ENCODE measurements at places on chromosomes 1 and 21.

- DNase-seq = no peak
These were observed 31.9 kb upstream of the RXRG start for GRCh38 chr1:165476776-165477175.

DNA sequence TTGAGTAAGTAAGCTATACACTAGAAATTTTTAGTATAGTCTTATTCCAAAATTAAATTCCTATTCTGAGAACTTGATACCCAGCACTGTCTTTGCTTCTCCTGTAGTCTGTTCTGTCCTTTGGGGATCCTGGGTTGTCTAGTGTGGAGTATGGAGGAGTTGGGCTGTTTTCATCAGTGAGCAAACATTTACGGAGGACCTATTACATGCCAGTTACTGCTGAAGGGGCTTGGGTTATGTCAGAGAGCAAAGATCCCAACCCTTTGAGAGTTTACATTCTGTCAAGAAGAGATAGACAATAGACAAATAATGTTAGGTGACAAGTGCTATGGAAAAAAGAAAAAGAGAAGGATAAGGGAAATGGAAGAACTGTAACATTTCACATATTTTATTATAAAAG is 9.0 kb downstream of the TRAPPC10 start:
- no peak for DNase-seq

DNA sequence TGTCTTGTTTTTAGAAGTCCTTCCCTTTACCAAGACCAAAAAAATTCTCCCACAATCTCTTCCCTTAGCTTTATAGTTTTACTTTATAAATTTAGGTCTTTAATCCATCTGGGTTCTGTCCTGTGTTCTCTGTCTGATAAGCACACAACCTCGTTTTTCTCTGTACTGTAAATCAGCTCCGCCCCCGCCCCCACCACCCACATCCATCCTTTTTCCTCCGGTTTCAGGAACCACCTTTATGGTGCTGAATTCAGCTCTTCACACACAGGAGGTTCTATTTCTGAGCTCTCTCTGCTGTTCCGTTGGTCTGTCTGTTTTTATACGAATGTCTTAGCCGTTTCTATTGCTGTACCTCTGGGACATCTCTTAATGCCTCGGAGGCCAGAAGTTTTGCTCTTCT is 44.5 kb downstream of the ACTL8 start:
- DNase-seq = no peak

GRCh38 chr1:50775740-50776139 is 184.3 kb downstream of the FAF1 start:
- DNase-seq = no peak

DNA sequence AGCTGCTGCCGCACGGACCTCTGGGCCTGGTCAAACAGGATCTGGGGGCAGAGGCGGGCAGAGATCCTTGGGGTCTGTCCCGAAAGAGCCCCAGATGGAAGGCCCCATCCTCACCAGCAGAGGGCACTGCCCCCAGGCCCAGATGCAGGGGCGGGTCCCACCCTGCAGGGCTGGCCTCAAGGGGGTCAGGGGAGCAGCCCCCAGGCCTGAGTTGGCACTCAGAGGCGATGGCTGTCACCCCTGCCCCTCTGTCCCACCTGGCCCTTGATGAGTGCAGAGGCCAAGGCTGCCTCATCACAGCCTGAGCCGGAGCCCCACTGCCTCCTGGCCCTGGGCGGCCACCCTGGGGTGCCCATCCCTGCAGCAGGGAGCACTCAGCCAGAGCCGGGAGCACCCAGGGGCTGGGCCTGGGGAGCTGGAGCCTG is 5.7 kb downstream of the ACAP3 start:
- no peak for DNase-seq

GRCh38 chr21:26377111-26377694 is 195.9 kb downstream of the CYYR1 start:
- DNase-seq = no peak

DNA sequence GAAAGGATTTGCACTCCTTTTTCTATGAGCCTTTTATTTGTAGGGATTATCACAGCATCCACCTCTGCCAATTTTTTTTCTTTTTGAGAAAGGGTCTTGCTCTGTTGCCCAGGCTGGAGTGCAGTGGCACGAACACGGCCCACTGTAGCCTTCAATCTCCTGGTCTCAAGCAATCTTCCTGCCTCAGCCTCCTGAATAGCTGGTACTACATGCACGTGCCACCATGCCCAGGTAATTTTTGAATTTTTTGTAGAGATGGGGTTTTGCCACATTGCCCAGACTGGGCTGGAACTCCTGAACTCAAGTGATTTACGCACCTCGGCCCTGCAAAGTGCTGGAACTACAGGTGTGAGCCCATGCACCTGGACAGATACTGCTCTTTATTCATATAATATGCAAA is 2.1 kb downstream of the SAMSN1 start:
- DNase-seq = no peak

DNA sequence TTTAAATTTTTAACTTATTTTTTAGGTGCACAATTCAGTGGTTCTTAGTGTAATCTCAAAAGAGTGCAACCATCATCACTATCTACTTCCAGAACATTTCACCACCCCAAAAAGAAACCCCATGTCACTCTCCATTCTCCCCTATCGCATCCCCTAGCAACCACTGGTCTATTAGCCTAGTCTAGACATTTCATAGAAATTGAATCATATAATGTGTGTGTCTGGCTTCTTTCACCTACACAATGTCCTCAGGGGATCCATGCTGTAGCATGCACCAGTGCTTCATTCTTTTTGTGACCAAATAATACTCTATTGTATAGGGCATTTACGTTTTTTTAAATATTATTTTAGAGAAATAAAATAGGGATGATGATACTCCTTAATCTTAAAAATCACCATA is 64.7 kb downstream of the JAK1 start:
- DNase-seq = no peak

DNA sequence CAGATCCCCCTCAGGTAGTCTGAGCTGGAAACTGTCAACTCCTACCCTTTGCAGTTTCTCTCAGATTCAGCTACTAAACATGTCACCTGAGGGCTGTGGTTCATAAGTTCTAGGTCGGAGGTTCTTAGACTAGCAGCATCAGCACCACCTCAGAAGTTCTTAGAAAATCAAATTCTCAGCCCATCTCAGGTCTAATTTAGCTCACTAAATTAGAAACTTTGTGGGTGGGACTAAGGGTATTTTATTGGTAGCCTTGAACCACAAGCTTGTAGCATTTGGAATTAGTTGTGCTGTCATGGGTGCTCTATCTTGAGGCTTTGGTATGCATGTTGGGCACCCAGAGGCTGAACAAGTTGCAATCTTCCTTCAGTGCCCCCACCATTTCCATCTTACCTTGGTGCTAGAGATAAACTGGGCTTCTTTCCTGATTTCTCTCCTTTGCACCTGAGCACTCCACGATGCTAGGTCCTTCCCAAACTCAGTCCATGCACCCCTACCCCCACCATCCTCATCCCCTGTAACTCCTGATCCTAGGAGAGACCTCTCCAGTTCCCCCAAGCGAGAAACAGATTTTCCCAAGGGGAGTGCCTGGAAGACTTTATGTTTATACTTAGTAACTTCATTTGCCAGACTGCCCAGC is 54.2 kb downstream of the S1PR1 start:
- peak; percentile 38 for DNase-seq

GRCh38 chr1:90725657-90726424 is 8.7 kb upstream of the BARHL2 start:
- DNase-seq = no peak

- no peak for DNase-seq
These were observed 62.1 kb downstream of the FH start for GRCh38 chr1:241457421-241457820.

DNA sequence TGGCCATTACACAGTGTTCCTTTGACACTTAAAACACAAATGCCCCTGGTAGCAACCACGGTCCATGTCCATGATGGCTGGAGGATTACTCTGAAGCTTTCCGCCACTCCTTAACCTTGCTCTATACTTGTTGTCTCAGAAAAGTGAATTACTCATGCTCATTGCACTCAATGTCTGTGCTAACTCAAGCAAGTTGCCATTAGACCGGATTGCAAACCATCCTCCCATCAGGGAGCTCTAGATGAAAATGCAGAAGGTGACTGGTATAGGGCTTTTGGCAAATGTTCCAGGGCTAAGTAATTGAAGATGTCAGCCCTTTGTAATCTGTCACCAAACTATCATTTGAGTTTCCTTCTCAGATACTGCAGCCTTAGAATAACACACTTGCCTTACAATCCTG is 1288.3 kb upstream of the B3GALT2 start:
- no peak for DNase-seq
